ENCODE measurements at places on chromosomes 5 and 9.

GRCh38 chr5:143431789-143432188 lies 28.3 kb upstream of the NR3C1 start:
- no peak for DNase-seq

DNA sequence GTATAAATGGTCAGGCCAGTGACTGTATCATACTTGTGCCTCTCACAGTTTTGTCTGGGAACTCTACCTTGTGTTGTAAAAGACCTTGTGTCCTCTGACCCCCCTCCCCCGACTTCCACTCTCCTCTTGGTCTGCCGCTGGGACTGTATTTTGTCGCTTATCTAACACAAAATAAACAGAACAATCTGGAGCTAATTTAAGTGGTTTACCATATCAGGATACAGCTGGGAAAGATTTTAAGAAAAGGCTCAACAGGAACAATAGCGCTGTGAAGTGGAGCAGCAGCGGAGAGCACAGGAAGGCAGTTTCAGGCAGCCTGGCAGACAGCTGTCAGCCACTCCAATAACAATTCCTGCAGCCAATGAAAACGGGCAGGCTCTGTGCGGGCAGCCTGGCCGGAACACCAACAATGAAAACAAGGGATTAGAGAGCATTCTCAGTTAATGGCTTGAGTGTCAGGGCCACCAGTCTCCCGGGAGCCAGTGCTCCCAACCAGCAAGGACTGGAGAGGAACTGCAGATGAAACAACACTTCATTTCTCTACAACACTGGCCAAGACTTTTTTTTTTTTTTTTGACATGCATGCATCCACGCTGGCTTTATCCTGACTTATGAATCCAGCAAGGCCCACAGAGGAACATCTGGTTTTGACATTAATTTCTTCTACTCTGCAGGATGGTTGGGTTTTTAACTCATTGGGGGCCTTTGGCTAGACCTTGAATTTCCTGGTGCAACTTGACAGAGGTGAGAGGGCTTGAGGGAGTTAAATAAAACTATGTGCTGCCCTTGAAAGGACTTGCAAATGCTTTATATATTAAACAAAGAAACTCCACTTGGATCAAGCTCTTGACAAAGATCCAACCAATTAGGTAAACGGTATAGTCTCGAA lies 76.7 kb downstream of the ARSB start:
- DNase-seq: no peak

DNA sequence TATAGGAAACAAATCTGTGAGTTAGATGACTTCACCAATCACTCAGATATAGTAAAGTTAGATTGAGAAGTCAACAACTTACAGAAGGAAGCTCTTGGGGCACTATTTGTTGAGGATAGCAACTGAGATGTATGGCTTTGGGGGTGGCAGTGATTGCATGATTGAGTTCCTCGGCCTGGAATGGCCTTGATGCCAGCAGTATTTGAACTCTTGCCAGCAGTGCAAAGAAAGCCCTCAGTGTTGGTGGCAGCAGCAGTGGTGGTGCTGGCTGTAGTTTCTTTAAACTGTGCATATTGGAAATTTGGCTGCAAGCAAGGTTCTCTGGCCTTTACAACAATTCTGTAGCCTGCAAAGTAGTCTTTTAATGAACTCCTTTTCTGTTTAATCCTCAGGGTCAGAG lies 41.4 kb upstream of the PJA2 start:
- DNase-seq: no peak

DNA sequence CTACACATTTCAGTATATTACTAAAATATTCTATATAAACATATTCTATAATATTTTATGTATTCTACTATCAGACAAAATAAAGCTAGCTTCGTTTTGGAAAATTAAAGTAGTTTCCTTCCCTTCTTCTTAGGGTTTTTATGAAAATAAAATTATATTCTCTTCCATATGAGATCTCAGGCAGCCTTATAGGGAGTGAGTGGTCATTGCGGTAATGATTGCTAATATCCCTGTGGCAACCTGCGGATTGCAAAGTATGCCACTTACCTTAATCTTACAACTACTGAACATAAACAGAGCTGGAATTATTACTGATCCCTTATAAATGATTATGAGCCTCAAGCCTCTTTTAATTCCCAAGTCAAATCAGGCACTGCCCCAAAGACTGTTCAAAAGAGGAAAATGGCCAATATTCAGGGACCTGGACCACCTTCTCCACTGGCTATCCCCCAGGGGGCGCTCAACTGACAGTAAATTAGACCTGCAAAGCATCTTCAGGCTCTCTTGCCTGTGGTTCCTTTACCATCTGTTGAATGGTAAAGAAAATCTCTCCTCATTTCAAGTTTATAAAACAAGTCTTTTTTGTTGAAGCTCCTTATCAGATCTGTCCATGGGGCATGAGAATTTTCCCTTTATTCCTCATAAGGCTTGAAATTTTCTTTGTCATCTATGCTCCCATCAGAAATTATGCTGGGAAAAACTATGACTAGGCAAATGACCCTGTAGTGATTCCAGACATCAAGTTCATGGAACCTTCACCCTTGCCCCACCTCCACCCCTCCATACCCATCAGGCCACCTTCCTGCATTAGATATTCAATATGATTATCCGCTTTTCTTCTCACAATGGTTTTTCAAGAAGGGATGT lies 163.9 kb downstream of the CEMIP2 start:
- DNase-seq: peak; percentile 70

DNA sequence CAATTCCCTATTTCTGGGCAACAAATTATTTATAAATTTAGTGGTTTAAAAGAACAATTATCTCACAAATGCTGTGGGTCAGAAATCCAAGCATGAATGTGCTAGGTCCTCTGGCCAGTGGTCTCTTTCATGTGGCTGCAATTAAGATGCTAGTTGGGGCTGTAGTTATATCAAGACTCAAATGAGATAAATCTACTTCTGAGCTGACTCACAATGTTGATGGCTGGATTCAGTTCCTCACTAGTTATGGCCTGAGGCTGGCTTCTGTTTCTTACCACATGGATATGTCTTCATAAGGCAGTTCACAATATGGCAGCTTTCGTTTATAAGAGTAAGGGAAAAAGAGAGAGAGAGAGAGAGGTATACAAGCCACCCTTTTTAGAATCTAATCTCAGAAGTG lies 717.0 kb downstream of the PRELID2 start:
- no peak for DNase-seq

- DNase-seq: no peak
Observed at GRCh38 chr9:110479481-110479880, 100.1 kb downstream of the SVEP1 start.

DNA sequence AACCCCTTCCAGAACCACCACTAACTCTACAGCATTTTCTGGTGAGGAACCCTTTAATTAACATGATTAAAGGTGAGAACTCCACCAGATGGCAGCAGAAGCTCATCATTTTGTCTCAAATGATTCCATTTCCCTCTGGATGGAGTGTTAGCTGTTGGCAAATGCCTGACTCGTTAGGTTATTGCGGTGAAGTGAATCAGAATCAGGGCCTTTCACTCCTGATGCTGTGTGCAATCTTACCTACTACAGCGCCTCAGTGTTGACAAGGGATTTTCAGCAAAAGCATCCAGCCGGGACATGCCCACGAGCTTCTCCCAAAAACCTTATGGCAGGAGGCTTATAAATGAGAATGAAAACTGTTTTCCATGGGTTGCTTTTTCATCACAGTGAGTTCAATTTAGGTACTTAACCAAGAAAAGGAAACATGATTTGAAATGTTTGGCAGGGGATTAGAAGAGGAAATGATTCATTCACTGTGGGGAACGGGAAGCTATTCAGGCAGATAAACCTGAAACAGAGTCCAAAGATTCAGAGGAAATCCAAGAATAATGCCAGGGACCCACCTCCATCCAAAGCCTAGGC lies 48.0 kb upstream of the CAST start:
- DNase-seq: no peak

DNA sequence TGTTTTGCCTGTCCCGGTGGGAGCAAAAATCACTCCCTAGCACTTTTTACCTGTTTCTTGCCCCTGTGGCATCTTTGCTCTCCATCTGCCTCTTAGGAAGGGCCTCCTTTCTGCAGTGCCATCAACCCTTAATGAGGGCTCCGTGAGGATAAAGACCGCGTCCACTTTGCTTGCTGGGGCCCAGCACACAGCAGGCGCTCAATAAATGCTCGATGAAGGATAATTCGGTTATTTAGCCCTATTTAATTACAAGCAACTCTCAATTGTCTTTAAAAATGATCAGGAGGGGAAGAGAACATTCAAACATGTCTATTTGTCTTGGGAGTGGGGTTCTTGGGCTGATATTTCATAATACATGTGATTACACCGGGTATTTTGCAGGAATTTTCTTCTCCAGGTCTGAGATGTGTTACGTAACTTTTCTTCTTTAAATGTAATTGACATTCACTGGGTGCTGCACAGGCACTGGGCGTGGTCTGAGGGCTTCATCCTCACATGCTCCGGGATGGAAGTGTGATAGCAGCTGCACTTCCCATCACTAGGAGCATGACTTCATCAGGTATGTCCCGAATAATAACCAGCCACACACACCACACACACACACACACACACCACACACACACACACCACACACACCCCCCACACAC lies 19.8 kb upstream of the NTNG2 start:
- no peak for DNase-seq

All from stimulated activated CD8-positive, alpha-beta memory T cell treated with anti-CD3 and anti-CD28 coated beads, Interleukin-7, amount 100 ng/mL, for 1 hour (primary cell).